ENCODE measurements at places on chromosomes 3 and 15. TPM values are rescaled to one million over a fixed set of nuclear protein-coding genes. Genes with fewer than 3 reads are reported as not detected.

DNA sequence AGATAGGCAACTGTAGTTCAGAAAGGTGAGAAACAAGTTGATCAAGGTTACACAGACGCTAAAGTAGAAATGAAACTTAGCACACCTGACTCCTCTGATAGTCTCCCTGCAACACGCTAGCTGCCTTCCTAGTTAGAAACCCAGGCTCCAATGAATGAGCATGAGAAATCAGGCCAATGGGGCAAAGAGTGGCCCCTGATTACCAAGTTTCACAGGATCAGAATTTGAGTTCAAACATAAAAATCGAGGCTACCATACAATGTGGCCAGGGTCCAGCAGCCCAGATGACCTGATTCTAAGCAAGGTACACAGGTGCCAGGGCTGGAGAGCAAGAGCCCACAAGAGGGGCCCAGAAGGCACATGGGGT, 7.7 kb downstream of the PLD1 start:
- DNase-seq, result no peak
- H3K27me3 ChIP-seq, result no peaks in the 10 kb centered on the region
- H3K4me1 ChIP-seq, result peaks cover 61% of the 10 kb centered on the region
- H3K27ac ChIP-seq, result peak overlapping the region; percentile 37
- no peak overlapping the region for H3K4me3 ChIP-seq

- H3K27ac ChIP-seq, result no peak overlapping the region
- peaks cover 45% of the 10 kb centered on the region for H3K4me1 ChIP-seq
- no peak overlapping the region for H3K4me3 ChIP-seq
- no peak for DNase-seq
- peaks cover 5% of the 10 kb centered on the region for H3K27me3 ChIP-seq
These were observed 266.4 kb upstream of the HES1 start for GRCh38 chr3:193869221-193870201.

GRCh38 chr3:9352917-9353752, 9.7 kb upstream of the THUMPD3 start:
- no peaks in the 10 kb centered on the region for H3K27me3 ChIP-seq
- no peak overlapping the region for H3K4me3 ChIP-seq
- H3K36me3 ChIP-seq, result no peaks in the 10 kb centered on the region
- DNase-seq, result no peak
- no peak overlapping the region for H3K27ac ChIP-seq

DNA sequence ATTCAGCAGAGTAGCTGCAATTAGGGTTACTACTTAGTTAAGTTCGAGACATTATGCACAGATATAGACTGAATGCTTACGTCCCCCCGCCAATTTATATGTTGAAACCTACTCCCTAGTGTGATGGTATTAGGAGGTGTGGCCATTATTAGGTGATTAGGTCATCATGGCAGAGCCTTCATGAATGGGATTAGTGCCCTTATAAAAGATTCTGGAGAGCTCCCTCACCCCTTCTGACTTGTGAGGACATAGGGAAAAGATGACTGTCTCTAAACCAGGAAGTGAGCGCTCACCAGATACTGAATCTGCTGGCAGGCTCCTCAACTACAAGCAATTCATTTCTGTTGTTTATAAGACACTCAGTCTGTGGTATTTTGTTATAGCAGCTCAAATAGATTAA, 25.6 kb upstream of the TEX9 start:
- H3K27ac ChIP-seq, result no peak overlapping the region
- no peaks in the 10 kb centered on the region for H3K4me1 ChIP-seq
- no peaks in the 10 kb centered on the region for H3K27me3 ChIP-seq
- no peak for DNase-seq
- H3K36me3 ChIP-seq, result no peaks in the 10 kb centered on the region

DNA sequence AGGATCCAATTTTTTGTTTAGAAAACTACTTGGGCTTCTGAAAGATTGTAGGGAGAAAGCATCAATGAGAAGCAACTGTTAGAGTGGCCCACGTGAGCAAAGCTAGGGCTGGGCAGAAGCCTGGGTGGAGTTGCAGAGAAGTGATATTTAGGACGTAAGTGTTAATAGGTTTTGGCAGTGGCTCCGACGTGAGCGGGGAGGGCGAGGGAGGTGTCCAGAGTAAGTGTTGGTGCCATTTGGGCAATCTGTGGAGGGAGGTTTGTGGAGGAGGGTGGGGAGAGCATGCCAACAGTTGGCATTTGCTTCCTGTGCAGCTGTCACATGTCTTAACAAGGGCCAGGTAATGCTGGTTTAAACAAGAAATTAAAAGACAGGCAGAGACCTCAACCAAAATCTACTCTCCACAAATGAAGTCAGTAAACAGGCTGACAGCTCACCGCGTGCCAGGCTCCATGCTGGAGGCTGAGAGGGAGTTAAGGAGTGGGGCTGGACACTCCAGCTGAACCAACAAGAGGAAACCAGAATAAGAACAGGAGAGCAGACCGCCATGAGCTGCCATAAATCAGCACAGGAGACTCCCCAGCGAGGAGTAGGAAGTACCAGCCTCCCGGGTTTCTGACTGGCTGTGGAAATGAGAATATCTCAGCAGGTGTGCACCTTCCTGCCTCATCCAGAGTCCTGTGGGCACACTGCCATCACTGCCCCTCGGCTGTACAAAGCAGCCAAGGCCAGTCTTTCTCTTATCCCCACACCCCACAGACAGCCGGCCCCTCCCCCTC, 232.6 kb downstream of the ABHD5 start:
- H3K36me3 ChIP-seq, result no peaks in the 10 kb centered on the region
- DNase-seq, result no peak
- H3K4me1 ChIP-seq, result peaks cover 6% of the 10 kb centered on the region
- H3K27me3 ChIP-seq, result peaks cover 9% of the 10 kb centered on the region
- no peak overlapping the region for H3K4me3 ChIP-seq

- no peaks in the 10 kb centered on the region for H3K4me1 ChIP-seq
- no peak for DNase-seq
- H3K36me3 ChIP-seq, result no peaks in the 10 kb centered on the region
- no peak overlapping the region for H3K27ac ChIP-seq
- H3K4me3 ChIP-seq, result no peak overlapping the region
These were observed 708.9 kb downstream of the NTRK3 start for GRCh38 chr15:87547470-87548181.

- peak; percentile 21 for DNase-seq
- no peak overlapping the region for H3K27ac ChIP-seq
These were observed 77.4 kb upstream of the IQSEC1 start for GRCh38 chr3:13150624-13151023.

GRCh38 chr15:76962337-76963013, 30.9 kb downstream of the RCN2 start:
- H3K4me3 ChIP-seq, result no peak overlapping the region
- H3K27ac ChIP-seq, result no peak overlapping the region
- H3K36me3 ChIP-seq, result no peaks in the 10 kb centered on the region
- H3K4me1 ChIP-seq, result peaks cover under 1% of the 10 kb centered on the region
- DNase-seq, result no peak

DNA sequence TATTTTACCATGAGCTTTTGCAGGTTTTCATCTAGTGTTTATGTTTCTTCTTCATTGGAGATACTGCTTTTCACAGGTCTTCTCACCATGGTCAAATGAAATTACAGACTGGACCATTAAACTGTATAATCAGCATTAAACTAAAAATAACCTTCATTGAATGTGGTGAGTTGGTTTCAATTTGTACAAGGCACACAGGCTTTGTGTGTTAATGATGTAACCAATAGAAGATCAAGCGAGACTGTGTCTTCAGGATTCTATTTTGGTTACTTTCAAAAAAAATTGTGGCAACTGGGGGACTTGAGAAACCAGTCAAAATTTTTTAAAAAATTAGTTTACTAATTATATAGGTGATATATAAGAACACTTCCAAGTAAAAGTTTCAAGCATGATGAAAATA, 54.3 kb upstream of the GCSAM start:
- no peak overlapping the region for H3K4me3 ChIP-seq
- H3K4me1 ChIP-seq, result no peaks in the 10 kb centered on the region
- H3K36me3 ChIP-seq, result no peaks in the 10 kb centered on the region
- no peak overlapping the region for H3K27ac ChIP-seq
- DNase-seq, result no peak

GRCh38 chr3:184335291-184335660, 2.1 kb upstream of the FAM131A start:
- DNase-seq, result no peak
- H3K27me3 ChIP-seq, result no peaks in the 10 kb centered on the region
- peak overlapping the region; percentile 94 for H3K27ac ChIP-seq
- peaks cover 63% of the 10 kb centered on the region for H3K4me1 ChIP-seq
- H3K4me3 ChIP-seq, result peak overlapping the region; percentile 74

- H3K4me1 ChIP-seq, result no peaks in the 10 kb centered on the region
- no peaks in the 10 kb centered on the region for H3K36me3 ChIP-seq
- no peaks in the 10 kb centered on the region for H3K27me3 ChIP-seq
- no peak overlapping the region for H3K4me3 ChIP-seq
These were observed 141.5 kb downstream of the LIPC start for GRCh38 chr15:58573270-58573669.

DNA sequence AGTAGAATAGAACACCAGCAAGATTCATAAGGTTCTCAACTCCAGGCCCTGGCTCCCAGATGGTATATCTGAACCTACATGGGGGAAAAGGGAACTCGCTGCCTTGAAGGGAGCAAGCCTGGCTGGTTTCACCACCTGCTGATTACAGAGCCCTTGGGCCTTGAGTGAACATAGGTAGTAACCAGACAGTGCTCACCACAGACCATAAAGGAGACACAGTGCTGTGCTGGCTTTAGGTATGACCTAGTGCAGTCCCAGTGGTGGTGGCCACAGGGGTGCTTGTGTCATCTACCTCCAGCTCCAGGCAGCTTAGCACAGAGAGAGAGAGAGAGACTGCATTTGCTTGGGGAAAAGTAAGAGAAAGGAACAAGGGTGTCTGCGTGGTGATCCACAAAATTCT, 409.8 kb downstream of the FGF12 start:
- no peaks in the 10 kb centered on the region for H3K4me1 ChIP-seq
- H3K36me3 ChIP-seq, result no peaks in the 10 kb centered on the region
- no peaks in the 10 kb centered on the region for H3K27me3 ChIP-seq
- H3K27ac ChIP-seq, result no peak overlapping the region
- DNase-seq, result no peak
- H3K4me3 ChIP-seq, result no peak overlapping the region

- peak overlapping the region; percentile 91 for H3K27ac ChIP-seq
- H3K4me3 ChIP-seq, result peak overlapping the region; percentile 88
- H3K36me3 ChIP-seq, result no peaks in the 10 kb centered on the region
- no peaks in the 10 kb centered on the region for H3K27me3 ChIP-seq
- DNase-seq, result no peak
These were observed 639 bp downstream of the SPICE1 start for GRCh38 chr3:113514265-113514769.

GRCh38 chr15:50182219-50183013, 420 bp downstream of the SLC27A2 start:
- no peaks in the 10 kb centered on the region for H3K36me3 ChIP-seq
- no peak for DNase-seq

DNA sequence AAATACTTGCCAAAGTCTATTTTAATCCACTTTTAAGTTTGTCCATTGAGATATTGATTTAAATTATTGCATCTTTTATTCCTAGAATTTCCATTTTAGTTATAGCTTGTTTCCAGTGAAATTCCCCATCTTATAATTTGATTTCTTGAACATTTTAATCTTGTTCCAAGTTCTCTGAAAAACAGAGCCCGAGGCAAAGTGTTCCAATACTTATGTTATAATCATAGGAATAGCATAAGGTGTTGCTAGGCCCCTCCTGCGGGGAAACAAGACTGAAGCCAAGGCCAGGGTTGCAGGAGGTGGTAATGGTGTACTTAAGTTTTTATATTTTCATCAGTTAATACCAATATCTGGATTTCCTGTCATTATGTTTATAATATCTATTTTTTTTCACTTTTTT, 226.6 kb downstream of the ADAMTSL3 start:
- no peak for DNase-seq
- no peaks in the 10 kb centered on the region for H3K4me1 ChIP-seq
- no peak overlapping the region for H3K27ac ChIP-seq
- no peaks in the 10 kb centered on the region for H3K27me3 ChIP-seq

- peaks cover 20% of the 10 kb centered on the region for H3K4me1 ChIP-seq
- H3K27ac ChIP-seq, result peak within 1 kb of the TSS; percentile 97
- no peaks in the 10 kb centered on the region for H3K36me3 ChIP-seq
- peak; percentile 87 for DNase-seq
- peak within 1 kb of the TSS; percentile 97 for H3K4me3 ChIP-seq
These were observed at the start of gene B3GNT5 for GRCh38 chr3:183252973-183253527. B3GNT5 (plus strand) TSS chr3:183253253; CDS start chr3:183269799, 16,546 bp downstream.

GRCh38 chr3:42033741-42034140, 57.4 kb upstream of the TRAK1 start:
- no peak for DNase-seq
- no peak overlapping the region for H3K4me3 ChIP-seq
- no peaks in the 10 kb centered on the region for H3K36me3 ChIP-seq

DNA sequence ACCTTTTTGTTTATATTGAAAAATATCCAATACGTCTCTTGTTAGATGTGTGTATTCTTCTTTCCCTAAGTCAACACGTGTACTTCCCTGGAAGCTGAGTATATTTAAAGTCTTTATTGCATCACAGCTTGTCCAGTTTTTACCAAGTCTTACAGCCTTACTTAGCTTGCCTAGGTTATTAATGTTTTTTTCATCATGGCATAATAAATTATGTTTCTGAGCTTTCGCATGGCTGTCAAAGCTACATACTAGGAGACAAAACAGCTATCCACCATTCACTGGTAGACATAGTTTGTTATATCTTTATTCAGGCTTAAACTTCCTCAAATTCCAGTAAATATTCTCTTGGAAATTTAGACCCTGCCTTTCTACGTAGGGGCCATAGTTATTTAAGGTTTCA, 224.2 kb downstream of the BCHE start:
- H3K27ac ChIP-seq, result no peak overlapping the region
- no peaks in the 10 kb centered on the region for H3K4me1 ChIP-seq
- no peaks in the 10 kb centered on the region for H3K36me3 ChIP-seq
- H3K27me3 ChIP-seq, result no peaks in the 10 kb centered on the region

DNA sequence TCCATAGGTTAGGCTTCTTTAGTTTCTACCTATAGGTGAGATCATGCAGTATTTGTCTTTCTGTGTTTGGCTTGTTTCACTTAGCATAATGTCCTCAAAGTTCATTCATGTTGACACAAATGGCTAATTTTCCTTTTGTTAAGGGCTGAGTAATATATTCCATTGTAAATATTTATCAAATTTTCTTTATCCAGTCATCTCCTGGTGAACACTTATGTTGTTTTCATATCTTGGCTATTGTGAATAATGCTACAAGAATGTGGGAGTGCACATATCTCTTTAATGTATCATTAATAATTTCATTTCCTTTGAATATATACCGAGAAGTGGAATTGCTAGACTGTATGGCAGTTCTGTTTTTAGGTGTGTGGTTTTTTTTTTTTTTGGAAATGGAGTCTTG, 250.9 kb upstream of the SEMA6D start:
- no peak overlapping the region for H3K27ac ChIP-seq
- no peaks in the 10 kb centered on the region for H3K36me3 ChIP-seq
- no peak overlapping the region for H3K4me3 ChIP-seq
- no peaks in the 10 kb centered on the region for H3K27me3 ChIP-seq
- DNase-seq, result no peak

TPRG1 gene
- total RNA-seq, result 19.9 TPM

C3orf18 gene
- total RNA-seq, result 3.7 TPM

MIX23 gene
- 40.1 TPM for total RNA-seq

PSTPIP1 gene
- total RNA-seq, result 2.9 TPM

NR1I2 gene
- not detected for total RNA-seq

MED12L gene
- 0.80 TPM for total RNA-seq

ARIH1 gene
- 73.1 TPM for total RNA-seq

PLSCR5 gene
- total RNA-seq, result not detected

C2CD4B gene
- 2.0 TPM for total RNA-seq

Measured in suprapubic skin (tissue), 4 donors.